ENCODE measurements at places on chromosomes 1 and 21. TPM values are rescaled to one million over a fixed set of nuclear protein-coding genes. Genes with fewer than 3 reads are reported as not detected.

Gene TMEM61
- total RNA-seq, result not detected

Gene HUNK
- not detected for total RNA-seq

Gene SPRR1B
- total RNA-seq, result not detected

Gene VSIG8
- not detected for total RNA-seq

Gene RPTN
- not detected for total RNA-seq

Gene REG4
- total RNA-seq, result 4.9 TPM

Gene S100A16
- not detected for total RNA-seq

Gene RAB42
- total RNA-seq, result not detected

Gene SNX7
- total RNA-seq, result 0.63 TPM

DNA sequence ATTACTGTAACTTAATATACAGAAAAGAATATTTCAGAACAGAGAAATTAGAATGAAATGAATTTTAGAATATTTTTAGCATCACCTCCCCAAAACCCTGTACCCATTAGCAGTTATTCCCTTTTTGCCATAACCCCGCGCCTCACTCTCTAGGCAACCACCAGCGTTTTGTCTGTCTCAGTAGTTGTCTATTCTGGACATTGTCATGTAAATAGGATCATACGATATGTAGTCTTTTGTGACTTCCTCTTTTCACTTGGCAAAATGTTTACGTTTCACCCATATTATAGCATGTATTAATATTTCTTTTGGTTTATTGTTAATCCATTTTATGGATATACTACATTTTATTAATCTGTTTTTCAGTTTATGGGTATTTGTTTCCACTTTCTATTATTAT, 24.9 kb downstream of the SOAT1 start:
- H3K4me1 ChIP-seq, result peaks cover 34% of the 10 kb centered on the region
- no peak overlapping the region for H3K4me3 ChIP-seq
- H3K36me3 ChIP-seq, result peaks cover 4% of the 10 kb centered on the region
- H3K27me3 ChIP-seq, result no peaks in the 10 kb centered on the region
- DNase-seq, result no peak

DNA sequence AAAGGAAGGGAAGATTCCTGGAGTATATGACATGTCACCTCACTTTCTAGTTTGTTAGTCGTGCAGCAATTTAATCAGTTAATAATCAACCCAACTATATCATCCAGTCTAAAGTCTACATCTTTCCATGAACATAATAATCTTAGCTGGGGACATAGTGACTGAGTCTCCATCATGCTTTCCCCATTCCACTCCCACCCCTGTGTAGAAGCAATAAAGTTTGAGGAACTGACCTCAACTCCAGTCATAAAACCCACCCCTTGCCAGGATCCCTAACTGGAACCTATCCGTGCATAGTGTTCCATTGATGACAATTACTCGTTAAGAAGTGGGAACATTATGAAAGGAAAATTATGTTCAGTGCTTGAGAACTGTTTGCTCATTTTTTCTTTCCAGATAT, 48.9 kb upstream of the MROH9 start:
- no peak overlapping the region for H3K4me3 ChIP-seq
- H3K27ac ChIP-seq, result no peak overlapping the region
- H3K36me3 ChIP-seq, result no peaks in the 10 kb centered on the region
- DNase-seq, result no peak

DNA sequence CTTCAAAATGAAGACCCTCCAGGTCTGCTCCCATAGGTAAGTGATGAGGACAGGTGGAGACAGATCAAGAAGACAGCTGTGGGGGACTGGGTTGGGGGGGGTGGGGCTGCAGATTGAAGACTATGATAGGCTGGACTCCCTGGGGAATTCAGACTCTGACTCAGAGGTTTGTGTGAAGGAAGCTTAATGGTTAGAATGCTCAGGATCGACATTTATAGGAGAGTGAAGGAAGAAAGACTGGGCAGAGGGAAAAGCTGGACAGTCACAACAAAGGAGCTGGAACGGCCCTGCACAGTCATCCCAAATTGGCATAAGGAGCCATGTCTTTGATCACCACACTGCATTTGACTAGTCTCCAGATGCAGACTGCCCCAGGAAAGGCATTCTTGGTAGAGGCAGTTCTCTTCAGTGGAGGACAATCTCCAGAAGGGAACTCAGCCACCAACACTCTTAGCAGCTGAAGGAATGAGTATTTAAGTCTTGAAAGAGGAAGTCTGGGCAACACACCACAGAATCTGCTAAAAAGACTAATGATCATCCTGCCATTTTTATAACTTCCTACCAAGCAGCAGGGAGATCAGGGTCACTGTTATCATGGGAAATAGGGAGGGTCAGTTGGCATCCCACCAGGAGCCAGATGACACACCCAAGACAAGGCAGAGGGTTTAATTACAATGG, 120.0 kb upstream of the ZC3H11B start:
- H3K4me3 ChIP-seq, result no peak overlapping the region
- no peaks in the 10 kb centered on the region for H3K4me1 ChIP-seq
- DNase-seq, result no peak
- no peak overlapping the region for H3K27ac ChIP-seq
- no peaks in the 10 kb centered on the region for H3K36me3 ChIP-seq

DNA sequence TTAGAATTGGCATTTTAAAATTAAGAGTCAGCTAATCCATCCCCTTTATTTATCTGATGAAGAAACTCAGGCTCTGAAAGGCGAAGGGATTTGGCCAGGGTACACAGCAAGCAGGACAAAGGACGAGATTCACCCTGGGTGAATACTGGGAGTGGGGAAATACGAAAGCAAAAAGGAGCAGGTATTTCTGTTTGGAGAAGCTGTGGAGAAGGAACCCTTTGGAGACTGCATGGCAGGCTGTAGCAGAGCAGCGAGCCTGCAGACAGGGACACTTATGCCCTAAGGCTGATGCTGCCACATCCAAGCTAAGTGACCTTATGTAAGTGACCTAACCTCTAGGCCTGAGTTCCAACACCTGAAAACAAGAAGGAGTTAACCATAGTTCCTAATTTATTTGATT, 207.2 kb upstream of the C1orf87 start:
- no peak for DNase-seq
- no peaks in the 10 kb centered on the region for H3K36me3 ChIP-seq
- H3K4me3 ChIP-seq, result no peak overlapping the region
- H3K4me1 ChIP-seq, result no peaks in the 10 kb centered on the region
- H3K27ac ChIP-seq, result no peak overlapping the region

- H3K27me3 ChIP-seq, result no peaks in the 10 kb centered on the region
- no peak overlapping the region for H3K27ac ChIP-seq
- no peak overlapping the region for H3K4me3 ChIP-seq
- peaks cover 15% of the 10 kb centered on the region for H3K4me1 ChIP-seq
- no peak for DNase-seq
- no peaks in the 10 kb centered on the region for H3K36me3 ChIP-seq
Observed at GRCh38 chr21:34534522-34534921, 22.5 kb upstream of the KCNE1 start.

- no peak overlapping the region for H3K4me3 ChIP-seq
- H3K36me3 ChIP-seq, result no peaks in the 10 kb centered on the region
- H3K27me3 ChIP-seq, result no peaks in the 10 kb centered on the region
- H3K27ac ChIP-seq, result no peak overlapping the region
- no peaks in the 10 kb centered on the region for H3K4me1 ChIP-seq
Observed at GRCh38 chr1:114559356-114559755, 22.1 kb downstream of the BCAS2 start.

GRCh38 chr1:245475961-245476516, 321.3 kb downstream of the KIF26B start:
- H3K36me3 ChIP-seq, result no peaks in the 10 kb centered on the region
- no peaks in the 10 kb centered on the region for H3K27me3 ChIP-seq
- DNase-seq, result no peak
- no peak overlapping the region for H3K27ac ChIP-seq
- H3K4me3 ChIP-seq, result no peak overlapping the region

- no peak for DNase-seq
- no peak overlapping the region for H3K27ac ChIP-seq
- H3K4me3 ChIP-seq, result no peak overlapping the region
- H3K27me3 ChIP-seq, result no peaks in the 10 kb centered on the region
- H3K4me1 ChIP-seq, result no peaks in the 10 kb centered on the region
Observed at GRCh38 chr1:160409486-160409885, 9.1 kb downstream of the VANGL2 start.

GRCh38 chr1:21594935-21595897, 73.9 kb downstream of the RAP1GAP start:
- H3K4me3 ChIP-seq, result no peak overlapping the region
- H3K27me3 ChIP-seq, result peaks cover 11% of the 10 kb centered on the region
- DNase-seq, result peak; percentile 66
- no peak overlapping the region for H3K27ac ChIP-seq
- H3K4me1 ChIP-seq, result no peaks in the 10 kb centered on the region
- H3K36me3 ChIP-seq, result no peaks in the 10 kb centered on the region

- no peaks in the 10 kb centered on the region for H3K36me3 ChIP-seq
- no peaks in the 10 kb centered on the region for H3K27me3 ChIP-seq
- no peak for DNase-seq
Observed at GRCh38 chr1:14642712-14643111, 44.2 kb downstream of the KAZN start.

GRCh38 chr1:54287176-54287650, 87.2 kb downstream of the MRPL37 start:
- no peaks in the 10 kb centered on the region for H3K27me3 ChIP-seq
- no peaks in the 10 kb centered on the region for H3K36me3 ChIP-seq
- peak overlapping the region; percentile 55 for H3K27ac ChIP-seq
- H3K4me1 ChIP-seq, result peaks cover 80% of the 10 kb centered on the region
- peak; percentile 85 for DNase-seq

DNA sequence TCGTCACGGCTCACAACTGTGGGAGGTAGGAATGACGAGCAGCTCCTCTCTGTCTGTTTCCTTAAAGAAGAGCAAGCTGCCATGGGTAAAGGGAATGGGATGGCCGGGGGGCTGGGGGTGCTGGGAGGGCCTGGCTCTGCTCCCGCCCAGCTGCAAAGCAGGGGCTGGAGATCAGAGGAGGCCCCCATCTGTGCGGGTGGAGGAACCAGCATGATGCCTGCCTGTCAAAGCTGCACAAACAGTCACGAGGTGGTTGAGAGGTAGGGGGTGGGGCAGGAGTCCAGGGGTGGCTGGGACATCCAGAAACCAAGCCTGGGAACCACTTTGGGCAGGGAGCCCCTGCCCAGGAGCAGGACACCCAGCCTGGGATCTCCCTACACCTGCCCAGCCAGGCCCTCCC, 12.6 kb downstream of the SLC41A1 start:
- H3K4me3 ChIP-seq, result no peak overlapping the region
- H3K27ac ChIP-seq, result no peak overlapping the region
- H3K36me3 ChIP-seq, result no peaks in the 10 kb centered on the region
- H3K27me3 ChIP-seq, result no peaks in the 10 kb centered on the region
- DNase-seq, result no peak

DNA sequence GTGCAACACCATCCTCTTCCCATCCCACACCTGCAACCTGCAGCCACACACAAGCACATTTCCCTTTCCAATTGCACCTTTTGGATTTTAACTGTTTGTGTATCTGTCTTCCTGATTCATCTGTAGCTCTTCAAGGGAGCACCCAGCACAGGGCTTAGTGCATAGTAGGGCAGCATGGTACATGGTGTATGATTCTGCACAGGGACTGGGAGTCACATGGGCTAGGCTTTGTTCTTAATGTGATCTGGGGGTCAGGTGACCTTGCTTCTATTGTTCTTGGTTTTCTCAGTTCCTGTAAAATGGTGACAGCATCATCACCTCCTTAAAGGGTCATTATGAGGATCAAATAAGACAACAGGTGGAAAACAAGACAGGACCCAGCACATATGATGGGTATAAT, 419.3 kb downstream of the MATN1 start:
- H3K4me3 ChIP-seq, result no peak overlapping the region
- no peak for DNase-seq
- H3K36me3 ChIP-seq, result no peaks in the 10 kb centered on the region
- peaks cover 47% of the 10 kb centered on the region for H3K27me3 ChIP-seq
- H3K4me1 ChIP-seq, result no peaks in the 10 kb centered on the region
- H3K27ac ChIP-seq, result no peak overlapping the region

DNA sequence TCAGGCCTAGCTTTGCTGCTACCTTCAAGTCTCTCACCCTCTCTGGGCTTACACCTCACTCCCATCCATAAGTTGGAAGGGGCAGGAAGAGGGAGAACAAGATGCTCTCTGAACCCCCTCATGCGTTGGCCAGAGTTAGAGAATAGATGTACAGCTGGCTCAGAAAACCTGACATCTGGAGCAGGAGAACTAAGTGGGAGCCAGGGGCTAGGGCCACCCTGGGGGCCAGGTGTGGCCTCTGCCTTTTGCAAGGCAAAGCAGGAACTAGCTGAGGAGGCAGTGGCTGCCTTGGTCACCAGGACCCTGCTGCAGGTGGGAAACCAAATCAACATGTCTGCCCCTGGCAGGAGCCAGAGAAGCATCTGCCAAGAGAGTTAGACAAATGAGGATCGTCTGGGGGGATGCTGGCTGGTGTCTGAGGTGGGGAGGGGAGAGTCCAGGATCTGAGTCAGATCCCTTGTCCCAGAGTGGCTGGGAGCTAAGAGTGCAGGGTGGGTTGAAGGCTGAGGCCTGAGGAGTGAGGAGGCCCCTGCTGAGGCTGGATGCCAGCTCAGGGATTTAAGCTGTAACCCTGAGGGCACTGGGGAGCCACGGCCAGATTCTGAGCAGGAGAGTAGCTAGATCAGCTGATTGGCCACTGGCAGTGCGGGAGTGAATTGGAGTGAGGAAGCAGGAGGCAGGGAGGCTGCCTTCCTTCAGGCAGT, 115.0 kb downstream of the EPHB2 start:
- no peak overlapping the region for H3K27ac ChIP-seq
- no peaks in the 10 kb centered on the region for H3K27me3 ChIP-seq
- no peak overlapping the region for H3K4me3 ChIP-seq
- no peaks in the 10 kb centered on the region for H3K36me3 ChIP-seq

DNA sequence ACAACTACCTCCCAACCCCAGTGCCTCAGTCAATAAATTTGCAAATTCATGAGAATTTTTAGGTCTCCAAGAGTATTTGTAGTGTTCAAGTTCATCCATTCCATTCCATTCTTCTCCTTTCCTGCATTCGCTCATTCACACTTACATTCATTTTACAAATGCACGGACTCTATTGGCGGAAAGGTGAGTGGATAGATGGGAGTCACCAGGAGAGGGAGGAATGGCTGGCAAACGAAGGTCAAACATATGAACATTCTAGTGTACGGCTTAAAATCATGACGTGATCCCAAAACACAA, 2.5 kb downstream of the LORICRIN start:
- no peaks in the 10 kb centered on the region for H3K36me3 ChIP-seq
- H3K4me3 ChIP-seq, result peak overlapping the region; percentile 82
- no peak for DNase-seq
- H3K4me1 ChIP-seq, result peaks cover 38% of the 10 kb centered on the region

- H3K27me3 ChIP-seq, result no peaks in the 10 kb centered on the region
- peak overlapping the region; percentile 58 for H3K27ac ChIP-seq
Observed at GRCh38 chr1:44784094-44785028, 3.6 kb downstream of the BEST4 start.

DNA sequence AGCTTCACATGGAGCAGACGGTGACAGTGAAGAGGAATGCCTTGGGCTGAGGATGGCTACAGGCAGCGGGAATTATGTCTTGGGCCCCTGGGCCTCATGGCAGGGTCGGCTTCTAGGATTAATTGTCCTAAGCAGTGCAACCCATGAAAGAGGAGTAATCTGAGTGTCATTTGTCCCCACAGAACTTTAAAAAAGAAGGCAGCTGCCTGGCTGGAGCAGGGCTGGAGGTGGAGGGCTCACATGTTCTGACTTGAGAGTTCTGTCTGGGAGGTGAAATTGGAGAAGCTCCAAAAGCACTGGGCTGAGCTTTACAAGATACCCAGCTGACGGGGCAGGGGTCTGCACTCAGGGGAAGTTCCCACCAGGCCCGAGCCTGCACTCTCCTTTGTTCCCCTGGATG, 22.6 kb downstream of the CACNA1S start:
- no peak overlapping the region for H3K27ac ChIP-seq
- no peak for DNase-seq
- H3K36me3 ChIP-seq, result no peaks in the 10 kb centered on the region
- H3K4me1 ChIP-seq, result no peaks in the 10 kb centered on the region
- peaks cover 10% of the 10 kb centered on the region for H3K27me3 ChIP-seq

- H3K36me3 ChIP-seq, result peaks cover 5% of the 10 kb centered on the region
- peaks cover 40% of the 10 kb centered on the region for H3K4me1 ChIP-seq
Observed at GRCh38 chr1:20663365-20663764, 2.2 kb upstream of the DDOST start.

Measured in activated T-cell treated with anti-CD3 and anti-CD28 coated beads, Interleukin-2, amount 50 U/mL, for 72 hours (primary cell).